ENCODE measurements at places on chromosomes 11 and 22. TPM values are rescaled to one million over a fixed set of nuclear protein-coding genes. Genes with fewer than 3 reads are reported as not detected.

SCN4B gene
- 0.36 TPM for total RNA-seq

SYT12 gene
- 4.1 TPM for total RNA-seq

UFD1 gene
- total RNA-seq: 56.8 TPM

SLC37A2 gene
- total RNA-seq: 0.29 TPM

OR5B21 gene
- total RNA-seq: not detected

LGALS12 gene
- not detected for total RNA-seq

PANX2 gene
- 0.29 TPM for total RNA-seq

TMPRSS13 gene
- total RNA-seq: not detected

RBMXL2 gene
- not detected for total RNA-seq

POGLUT3 gene
- total RNA-seq: 33.3 TPM

NXPE1 gene
- total RNA-seq: not detected

TCN1 gene
- total RNA-seq: not detected

APOL5 gene
- total RNA-seq: not detected

MTMR2 gene
- 44.9 TPM for total RNA-seq

IGLL1 gene
- total RNA-seq: not detected

CLTCL1 gene
- total RNA-seq: 28.6 TPM

LARGE2 gene
- total RNA-seq: not detected

AP1B1 gene
- 37.3 TPM for total RNA-seq

MMP1 gene
- 0.72 TPM for total RNA-seq

FOLR1 gene
- total RNA-seq: under 0.01 TPM

LMO1 gene
- not detected for total RNA-seq
